Activated T-cell treated with anti-CD3 and anti-CD28 coated beads, Interleukin-2, amount 50 U/mL, for 48 hours (primary cell): ENCODE measurements at places on chromosomes 1 and 21.

DNA sequence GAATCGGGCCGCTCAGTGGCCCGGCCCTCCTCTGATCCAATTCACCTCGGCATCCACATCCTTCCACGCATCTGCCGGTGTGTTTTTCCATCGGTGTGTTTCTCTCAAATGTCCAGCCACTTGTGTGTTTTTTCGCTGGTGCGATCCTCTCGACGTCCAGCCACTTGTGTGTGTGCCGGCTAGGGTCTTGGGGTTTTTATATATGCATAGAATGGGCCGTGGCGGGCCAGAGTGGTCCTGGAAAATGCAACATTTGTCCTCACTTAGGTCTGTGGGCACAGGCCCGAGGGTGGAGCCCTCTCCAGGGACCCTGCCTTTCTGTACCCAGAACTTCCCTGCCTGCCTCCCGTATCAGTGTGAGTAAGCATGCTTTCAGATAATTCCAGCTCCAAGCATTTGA lies 1106.4 kb downstream of the AMY1C start:
- DNase-seq: no peak

DNA sequence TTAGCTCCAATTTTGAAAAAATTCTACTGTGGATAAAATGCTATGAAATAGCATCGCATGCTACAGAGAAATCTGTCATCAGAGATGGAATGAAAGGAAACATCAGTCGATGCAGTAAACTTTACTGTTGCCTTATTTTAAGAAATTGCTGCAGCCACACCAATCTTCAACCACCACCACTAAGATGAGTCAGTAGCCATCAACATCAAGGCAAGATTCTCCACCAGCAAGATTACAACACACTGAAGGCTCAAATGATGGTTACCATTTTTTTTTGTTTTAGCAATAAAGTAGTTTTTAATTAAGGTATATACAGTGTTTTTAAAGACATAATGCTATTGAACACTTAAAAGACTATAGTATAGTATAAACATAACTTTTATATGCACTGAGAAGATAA lies 95.6 kb upstream of the JUN start:
- DNase-seq: no peak

- no peak for DNase-seq
These were observed 142.2 kb upstream of the CACNA1E start for GRCh38 chr1:181341026-181341632.

DNA sequence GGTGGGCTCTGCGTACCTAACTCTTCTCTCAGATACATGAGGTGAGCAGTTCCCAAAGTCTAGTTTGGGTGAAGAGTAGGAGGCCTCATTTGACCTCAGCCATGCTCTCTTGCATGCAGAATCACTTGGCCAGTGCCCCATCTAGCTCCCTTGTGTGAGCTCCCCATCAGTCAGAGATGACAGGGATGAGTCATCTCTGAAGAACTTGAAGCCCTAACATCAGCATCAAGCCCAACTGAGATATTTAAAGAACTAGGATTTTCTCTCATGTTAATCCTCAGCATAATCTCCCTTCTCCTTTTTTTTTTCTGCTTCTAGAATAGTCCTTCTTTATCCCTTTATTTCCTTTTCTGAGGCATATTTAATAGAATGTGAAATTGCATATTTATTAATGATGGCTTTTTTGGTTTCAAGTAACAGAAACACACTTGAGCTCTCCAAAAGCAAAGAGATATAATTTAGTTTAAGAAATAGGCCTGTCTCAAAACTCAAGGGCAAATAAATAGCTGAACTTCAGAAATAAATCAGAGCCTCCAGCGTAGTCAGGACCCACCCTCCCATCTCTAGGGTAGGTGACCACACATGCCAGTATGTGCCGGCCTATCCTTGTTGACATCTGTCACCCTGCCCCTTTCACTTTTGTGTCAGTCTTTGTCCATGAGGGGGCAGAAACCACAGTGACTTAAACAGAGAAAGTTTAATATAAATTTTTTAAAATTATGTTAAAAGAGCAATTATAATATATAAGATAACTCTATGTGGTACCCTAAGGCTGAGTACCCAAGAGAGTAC lies 112.3 kb downstream of the TSEN15 start:
- DNase-seq: no peak

- DNase-seq: no peak
These were observed 138.0 kb upstream of the CD34 start for GRCh38 chr1:208048904-208049303.

- DNase-seq: no peak
These were observed 93.0 kb upstream of the DUSP10 start for GRCh38 chr1:221834698-221835513.

- DNase-seq: no peak
These were observed 119.2 kb downstream of the RWDD3 start for GRCh38 chr1:95353194-95353593.

DNA sequence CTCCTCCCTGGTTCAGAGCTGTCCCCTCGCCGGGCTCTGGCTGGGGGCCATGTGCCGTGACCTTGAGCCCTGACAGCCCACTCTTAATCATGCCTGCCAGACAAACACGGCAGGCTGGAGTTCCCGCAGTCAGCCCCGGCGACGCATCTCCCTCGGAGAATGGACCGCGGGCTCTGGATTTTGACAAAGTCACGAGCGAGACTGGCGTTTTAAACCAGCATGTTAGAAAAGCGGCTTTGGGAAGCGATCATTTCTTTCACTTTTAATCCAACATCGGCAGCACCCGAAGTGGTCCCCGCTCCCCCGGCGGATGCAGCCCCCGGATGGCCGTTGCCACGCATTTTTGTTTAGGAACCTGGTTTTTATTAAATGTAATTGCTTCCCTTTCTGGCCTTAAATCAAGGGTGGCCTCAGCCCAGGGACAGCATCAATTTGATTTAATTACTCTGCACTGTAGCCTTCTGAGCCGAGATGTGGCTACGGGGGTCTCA lies 70.9 kb downstream of the PRDM16 start:
- DNase-seq: no peak

GRCh38 chr1:59096501-59096900 lies 200.4 kb upstream of the FGGY start:
- DNase-seq: no peak

DNA sequence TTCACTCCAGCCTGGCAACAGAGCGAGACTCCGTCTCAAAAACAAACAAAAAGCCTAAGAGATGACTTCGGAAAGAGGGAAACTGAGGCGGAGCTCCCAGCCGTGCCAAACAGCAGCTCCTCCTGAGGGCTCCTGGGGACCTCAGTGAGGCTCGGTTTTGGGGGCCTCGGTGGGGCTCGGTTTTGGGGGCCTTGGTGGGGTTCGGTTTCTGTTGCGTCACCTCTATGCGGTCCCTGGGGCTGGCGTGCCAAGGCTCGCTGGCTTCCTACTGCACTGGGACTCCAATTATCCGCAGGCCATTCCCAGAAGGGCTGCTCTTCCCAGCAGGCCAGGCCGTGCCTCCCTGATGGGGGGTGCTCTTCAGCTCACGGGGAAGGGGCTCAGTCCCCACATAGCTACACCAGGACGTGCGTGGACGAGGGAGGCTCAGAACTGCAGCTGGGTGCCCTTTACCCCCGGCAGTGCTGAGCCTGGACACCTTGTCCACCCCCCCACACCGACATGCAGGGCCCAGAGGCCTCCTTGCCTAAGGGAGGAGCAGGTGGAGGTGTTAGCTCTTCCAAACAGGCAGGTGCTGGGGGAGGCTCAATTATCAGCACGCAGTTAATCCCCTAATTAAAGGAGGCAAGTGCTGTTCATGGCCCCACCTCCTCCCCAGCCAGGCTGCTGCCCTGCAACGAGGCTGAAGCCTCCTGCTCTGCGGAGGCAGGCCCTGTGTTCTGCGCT lies 5.1 kb upstream of the C1orf159 start:
- no peak for DNase-seq

- DNase-seq: no peak
These were observed 261.0 kb downstream of the ASTN1 start for GRCh38 chr1:176903474-176903873.

DNA sequence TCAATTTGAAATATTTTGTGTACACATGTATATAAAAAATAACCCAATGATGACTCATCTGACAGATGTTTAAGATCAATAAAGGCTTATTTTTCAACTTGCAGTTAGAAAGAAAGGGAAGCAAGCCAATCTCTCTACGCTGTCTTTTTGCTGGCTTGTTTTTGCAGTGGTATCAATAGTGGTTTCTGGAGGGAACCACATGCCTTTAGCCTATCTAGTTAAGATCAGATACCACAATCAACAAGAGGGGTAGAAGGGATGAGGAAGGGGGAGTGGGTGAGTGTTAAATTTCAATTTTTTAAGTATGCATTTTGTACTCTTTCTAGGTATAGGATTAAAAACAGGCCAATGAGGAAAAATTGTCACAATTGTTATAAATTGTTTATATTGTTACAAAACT lies 276.2 kb downstream of the KCNH1 start:
- DNase-seq: no peak

DNA sequence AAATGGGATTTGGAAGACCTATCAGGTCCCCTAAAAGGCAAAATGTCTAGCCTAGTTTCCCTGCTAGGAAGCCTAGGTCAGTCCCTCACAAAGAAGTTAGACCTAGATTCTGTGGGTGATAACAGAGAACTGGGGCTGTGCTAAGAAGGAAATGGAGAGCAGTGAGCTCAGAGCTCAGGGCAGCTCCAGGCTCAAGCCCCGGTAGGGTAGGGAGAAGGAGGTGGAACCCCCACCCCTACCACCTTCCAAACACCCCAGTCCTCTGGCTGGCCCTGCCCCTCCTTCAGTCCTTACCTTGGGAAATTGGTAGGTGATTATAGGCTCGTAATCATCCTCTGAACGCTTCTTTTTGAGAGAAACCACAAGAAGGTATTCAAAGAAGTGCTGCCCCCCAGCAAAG lies 1.1 kb downstream of the DENND2D start:
- no peak for DNase-seq
